ENCODE measurements at places on chromosomes 16 and 17.
A peak's percentile ranks its signal among the peaks of the same experiment; 100 is the strongest.

DNA sequence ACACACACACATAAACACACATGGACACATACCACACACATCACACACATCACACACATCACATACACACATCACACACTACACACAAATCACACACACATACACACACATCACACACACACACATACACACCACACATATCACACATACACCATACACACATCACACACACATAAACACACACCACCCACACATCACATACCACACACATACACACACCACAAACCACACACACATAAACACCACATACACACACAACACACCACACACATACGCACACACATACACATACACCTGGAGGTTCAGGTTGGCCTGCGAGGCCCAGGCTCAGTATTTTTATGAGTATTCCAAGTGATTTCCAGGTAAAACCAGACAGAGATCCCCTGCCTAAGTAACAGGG is 279.5 kb downstream of the FOXL1 start:
- DNase-seq, result no peak

DNA sequence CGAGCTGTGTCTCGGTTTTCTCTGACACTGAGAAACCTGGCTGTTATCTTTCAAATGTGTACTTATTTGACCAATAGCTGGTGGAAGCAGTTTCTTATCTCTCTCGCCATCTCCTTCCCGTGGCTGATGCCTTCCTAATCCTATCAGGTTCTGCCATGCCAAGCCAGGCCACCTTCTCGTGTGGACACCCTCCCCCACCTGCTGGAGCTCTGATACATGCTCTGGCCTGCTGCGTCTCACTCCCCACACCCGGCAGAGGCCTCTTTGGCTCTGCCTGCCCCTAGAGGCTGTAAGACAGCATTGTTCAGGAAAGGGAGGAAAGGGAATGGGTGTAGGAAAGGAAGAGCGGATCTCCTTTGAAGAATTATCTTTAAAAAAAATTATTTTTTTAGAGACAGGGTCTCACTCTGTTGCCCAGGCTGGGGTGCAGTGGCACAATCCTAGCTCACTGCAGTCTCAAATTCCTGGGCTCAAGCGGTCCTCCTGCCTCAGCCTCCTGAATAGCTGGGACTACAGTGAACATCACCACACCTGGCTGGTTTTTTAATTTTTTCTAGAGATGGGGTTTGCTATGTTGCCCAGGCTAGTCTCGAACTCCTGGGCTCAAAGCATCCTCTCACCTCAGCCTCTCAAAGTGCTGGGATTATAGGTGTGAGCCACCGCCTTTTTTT is 7.5 kb upstream of the ARMC5 start:
- peak; percentile 82 for DNase-seq

- DNase-seq, result no peak
Measured at GRCh38 chr17:13705221-13705620, 103.5 kb upstream of the HS3ST3A1 start.

- DNase-seq, result no peak
Measured at GRCh38 chr17:59349178-59349577, 17.7 kb downstream of the YPEL2 start.

DNA sequence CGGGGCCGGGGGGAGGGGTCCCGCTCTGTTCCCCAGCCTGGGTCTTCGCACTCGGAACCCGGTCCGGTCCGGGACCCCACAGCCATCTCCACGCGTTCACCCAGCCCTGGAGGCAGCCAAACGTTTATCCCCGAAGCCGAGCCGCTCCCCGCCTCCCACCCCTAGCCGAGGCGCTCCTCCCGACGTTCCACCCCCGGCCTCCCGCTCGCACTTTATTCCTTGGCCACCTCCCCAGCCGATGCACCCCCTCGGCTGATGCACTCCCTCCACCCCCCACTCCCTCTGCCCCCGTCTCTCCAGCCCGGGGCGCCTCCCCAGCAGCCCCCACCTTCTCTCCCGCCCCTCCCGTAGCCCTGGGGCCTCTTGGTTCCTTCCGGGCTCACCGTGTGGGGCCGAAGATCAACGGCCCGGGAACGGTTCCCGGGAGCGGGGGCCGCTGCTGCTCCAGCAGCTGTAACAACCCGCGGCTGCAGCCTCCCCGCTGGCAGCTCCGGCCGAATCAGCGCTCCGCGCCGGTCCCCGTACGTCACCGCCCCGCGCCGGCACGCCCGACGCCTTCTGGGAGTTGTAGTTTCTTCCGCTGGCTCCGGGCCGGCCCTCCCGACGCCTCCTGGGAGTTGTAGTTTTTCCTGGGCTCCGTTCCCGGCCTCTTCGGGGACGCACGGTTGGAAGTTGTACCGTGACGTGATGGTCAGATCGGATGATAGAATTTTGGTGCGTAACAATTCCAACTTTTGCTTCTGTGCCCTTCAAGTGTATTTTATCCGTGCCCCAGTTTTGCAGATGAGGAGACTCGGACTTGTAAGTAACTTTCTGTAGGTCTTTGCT is at the start of the genes LRRC3C and ORMDL3:
Gene LRRC3C, plus strand, starts transcription at position 632 of the 828 bp plus-strand sequence. CDS start 13,792 bp downstream, outside the sequence.
Gene ORMDL3, minus strand, starts transcription at position 501 of the 828 bp plus-strand sequence. CDS start 3,398 bp downstream, outside the sequence.
- DNase-seq, result peak; percentile 80

GRCh38 chr16:23374721-23375510 is 72.8 kb downstream of the SCNN1B start:
- DNase-seq, result no peak

DNA sequence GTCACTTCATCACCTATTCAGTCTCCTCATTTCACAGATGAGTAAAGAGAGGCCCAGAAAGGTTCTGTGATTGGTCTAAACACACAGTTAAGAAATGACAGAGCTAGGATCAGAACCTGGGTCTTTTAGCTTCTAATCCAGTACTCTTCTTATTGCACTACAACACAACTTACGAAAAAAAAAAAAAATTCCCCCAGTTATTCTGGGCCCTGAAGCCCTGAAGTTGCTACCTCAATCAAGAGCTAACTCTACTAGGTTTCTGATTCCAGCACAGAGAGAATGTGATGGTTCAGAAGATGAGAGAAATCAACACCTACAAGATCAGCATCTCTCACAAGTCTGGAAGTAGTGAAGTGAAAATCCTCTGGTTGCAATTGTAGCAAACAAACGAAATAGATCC is 37.3 kb downstream of the GRB7 start:
- DNase-seq, result no peak

DNA sequence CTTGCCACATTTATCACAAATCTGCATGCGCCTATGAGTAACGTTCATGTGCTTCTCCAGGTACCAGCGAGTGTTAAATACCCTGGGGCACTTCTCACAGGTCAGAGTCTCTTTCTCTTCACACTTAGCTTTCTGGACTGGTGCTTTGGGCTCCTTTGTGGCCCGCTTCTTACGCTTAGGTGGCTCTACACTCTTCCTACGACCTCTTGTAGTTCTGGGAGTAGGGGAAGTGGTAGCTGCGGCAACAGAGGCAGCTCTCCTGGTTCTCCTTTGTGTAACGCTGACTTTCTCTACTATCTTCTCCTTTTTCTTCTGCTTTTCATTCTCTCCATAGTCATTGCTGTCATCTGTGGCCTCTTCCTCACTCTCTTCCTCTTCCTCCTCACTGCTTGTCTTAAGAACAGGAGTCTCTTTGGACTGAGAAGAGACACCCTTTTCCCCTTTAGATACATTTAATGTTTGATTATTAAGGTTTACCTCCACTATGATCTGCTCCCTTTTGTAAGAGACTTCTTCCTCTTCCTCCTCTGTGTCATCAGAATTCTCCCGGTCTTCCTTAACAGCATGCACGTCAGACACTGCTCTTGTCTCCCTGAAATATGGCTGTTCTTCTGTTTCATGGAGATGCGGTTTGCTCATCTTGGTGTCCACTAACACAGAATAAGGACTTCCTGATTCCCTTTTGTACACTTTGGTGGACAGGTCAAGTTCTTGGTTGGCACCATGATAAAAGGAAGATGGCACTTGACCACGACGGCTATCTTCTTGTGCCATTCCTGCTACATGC is 45.0 kb downstream of the ZNF652 start:
- DNase-seq, result no peak

Measured in NCI-H524 (cell line).